CD8-positive, alpha-beta memory T cell (primary cell): ENCODE measurements at places on chromosomes 5 and 9. TPM values are rescaled to one million over a fixed set of nuclear protein-coding genes. Genes with fewer than 3 reads are reported as not detected.

DNA sequence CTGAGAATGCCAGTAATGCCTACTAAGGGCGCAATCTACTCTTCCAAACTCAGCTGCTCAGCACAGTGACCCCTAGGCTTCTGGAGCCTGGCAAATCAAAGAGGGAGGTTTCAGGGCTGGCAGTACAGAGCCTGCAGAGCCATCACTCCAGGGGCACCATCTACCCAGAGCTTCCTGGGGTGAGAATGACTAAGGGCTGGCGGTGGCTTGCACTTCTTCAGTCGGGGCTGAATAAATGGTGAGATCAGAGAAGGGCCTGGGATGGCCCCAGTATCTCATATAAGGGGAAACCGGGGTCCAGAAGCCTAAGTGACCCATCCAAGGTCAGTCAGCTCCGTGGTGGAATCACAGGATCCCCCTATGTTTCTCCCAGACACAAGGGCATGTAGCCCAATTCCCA lies 5.3 kb downstream of the SH3PXD2B start:
- no peak for DNase-seq

DNA sequence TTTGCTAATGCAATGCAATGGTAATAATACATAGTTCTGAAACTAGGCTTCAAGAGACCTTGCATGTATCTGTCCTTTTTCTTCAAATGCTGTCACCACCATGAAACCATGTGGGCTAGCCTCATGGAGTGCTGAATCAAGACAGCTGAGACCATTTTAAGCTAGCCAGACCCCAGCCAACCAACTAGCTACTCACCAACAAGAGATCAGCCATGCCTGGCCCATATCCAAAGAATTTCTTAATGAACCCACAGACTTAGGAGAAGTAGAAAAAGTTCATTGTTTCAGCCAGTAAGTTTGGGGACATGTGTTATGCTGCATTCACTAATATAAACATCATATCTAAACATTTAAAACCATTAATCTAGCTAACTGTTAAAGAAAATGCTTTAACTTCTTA lies 139.8 kb upstream of the EDIL3 start:
- no peak for DNase-seq

GRCh38 chr5:133354323-133355185 lies 257.8 kb downstream of the FSTL4 start:
- DNase-seq = no peak

RHOBTB3 gene
- 0.48 TPM for total RNA-seq

CCDC192 gene
- total RNA-seq = not detected

TMEM215 gene
- not detected for total RNA-seq

- DNase-seq = no peak
Observed at GRCh38 chr9:87405677-87406542, 91.8 kb upstream of the DAPK1 start.

- no peak for DNase-seq
Observed at GRCh38 chr5:68894673-68895072, 199.1 kb upstream of the SLC30A5 start.

IFNA21 gene
- not detected for total RNA-seq

- no peak for DNase-seq
Observed at GRCh38 chr9:85056203-85056572, 386.7 kb downstream of the NTRK2 start.

DNA sequence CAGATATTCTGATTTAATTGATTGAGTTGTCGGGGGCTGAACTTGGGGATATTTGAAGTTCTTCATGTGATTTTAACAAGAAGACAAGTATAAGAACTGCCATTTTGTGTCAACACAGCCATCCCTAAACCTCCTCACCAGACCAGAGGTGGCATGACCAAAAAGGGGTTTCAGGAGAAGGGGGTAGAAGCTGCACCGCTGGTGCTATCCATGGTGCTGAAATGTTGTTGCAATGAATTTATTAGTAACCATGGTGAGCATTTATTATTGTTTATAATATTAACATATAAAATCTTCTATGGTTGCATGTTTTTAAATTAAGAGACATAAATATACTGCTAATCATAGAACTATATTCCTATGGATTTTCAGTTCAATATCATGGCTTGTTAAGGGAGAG lies 72.3 kb downstream of the GNA14 start:
- DNase-seq = no peak

DNA sequence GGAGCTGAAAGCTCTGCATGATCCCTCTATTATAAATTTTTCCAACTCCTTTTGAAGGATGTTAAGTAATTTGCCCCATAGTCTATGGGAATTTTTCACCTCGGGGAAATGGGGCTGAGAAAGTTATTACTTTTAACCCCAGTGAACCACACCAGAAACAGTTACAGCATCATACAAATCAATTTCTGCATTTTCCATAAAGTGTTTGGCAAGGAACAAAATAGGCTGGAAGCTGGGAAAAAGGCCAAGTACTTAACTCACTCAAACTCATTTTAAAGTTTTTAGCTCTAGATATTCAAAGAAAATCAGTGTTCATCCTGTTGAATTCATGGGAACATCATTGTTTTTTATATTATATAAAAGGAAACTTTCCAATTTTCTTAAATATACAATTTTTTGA lies 160.9 kb downstream of the SH3GL2 start:
- DNase-seq = no peak

LRRC19 gene
- not detected for total RNA-seq

- no peak for DNase-seq
Observed at GRCh38 chr5:45189481-45189880, 380.7 kb downstream of the MRPS30 start.

GRCh38 chr9:29691758-29692407 lies 2118.6 kb upstream of the C9orf72 start:
- no peak for DNase-seq

CER1 gene
- total RNA-seq = not detected

GRCh38 chr9:132474253-132474652 lies 64.2 kb downstream of the CFAP77 start:
- DNase-seq = no peak

- DNase-seq = no peak
Observed at GRCh38 chr9:138118601-138119071, 241.1 kb downstream of the CACNA1B start.

- DNase-seq = no peak
Observed at GRCh38 chr9:134388976-134389375, 62.7 kb downstream of the RXRA start.

LRRTM2 gene
- not detected for total RNA-seq

DNA sequence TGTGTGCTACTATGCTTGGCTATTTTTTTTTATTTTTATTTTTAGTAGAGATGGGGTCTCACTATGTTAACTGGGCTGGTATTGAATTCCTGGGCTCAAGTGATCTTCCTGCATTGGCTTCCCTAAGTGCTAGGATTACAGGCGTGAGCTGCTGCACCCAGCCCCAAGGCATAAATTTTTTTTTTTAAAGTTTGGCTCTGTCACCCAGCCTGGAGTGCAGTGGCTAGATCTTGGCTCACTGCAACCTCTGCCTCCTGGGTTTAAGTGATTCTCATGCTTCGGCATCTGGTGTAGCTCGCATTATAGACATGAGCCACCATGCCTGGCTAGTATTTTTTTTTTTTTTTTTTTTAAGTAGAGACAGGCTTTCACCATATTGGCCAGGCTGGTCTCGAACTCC lies 70.3 kb downstream of the RAB24 start:
- no peak for DNase-seq

DNA sequence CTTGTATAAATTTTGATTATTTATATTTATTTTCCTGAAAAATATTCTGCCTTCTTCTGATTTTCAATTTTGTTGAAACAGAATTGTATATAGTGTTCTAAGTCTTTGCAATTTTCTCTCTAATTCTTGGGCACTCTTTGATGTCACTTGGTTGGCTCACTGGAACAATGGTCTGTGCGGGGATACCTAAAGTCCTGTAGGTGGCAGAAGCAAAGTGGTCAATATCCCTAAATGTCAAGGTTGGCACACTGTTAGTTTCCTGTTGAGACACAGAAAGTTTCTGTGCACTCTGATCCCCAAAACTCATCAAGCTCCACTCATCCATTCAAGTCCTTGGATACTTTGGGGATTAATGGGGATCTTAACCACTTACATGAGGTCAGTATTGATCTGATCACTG lies 480.8 kb upstream of the CCNG1 start:
- DNase-seq = no peak

ADAMTSL1 gene
- not detected for total RNA-seq

GRCh38 chr5:126896170-126896702 lies 119.3 kb downstream of the LMNB1 start:
- DNase-seq = no peak

GRCh38 chr5:93008502-93009207 lies 572.4 kb downstream of the NR2F1-AS1 start:
- DNase-seq = no peak

- DNase-seq = no peak
Observed at GRCh38 chr9:80146466-80146865, 574.7 kb downstream of the TLE4 start.

GRCh38 chr9:105311306-105311705 lies 66.9 kb downstream of the SLC44A1 start:
- DNase-seq = no peak

DNA sequence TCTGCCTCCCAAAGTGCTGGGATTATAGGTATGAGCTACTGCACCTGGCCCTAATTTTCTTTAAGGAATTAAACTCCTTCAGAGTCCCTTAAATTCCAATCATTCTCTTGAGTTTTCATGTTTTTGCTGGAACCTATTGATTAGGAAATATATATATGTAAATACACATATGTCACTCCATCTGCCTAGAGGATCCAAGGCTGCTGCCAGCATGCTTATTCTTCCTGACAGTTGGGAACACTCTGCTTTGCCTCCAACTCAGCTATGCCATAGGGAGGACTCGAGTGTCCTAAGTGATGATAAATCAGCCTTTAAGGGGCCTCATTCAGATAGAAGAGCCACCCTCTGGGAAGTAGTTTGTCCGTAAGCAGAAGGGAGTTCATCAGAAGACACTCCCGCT lies 21.8 kb downstream of the MFAP3 start:
- no peak for DNase-seq

- no peak for DNase-seq
Observed at GRCh38 chr5:135473956-135474670, 22.0 kb upstream of the TIFAB start.

GRCh38 chr5:87115839-87116364 lies 151.8 kb upstream of the RASA1 start:
- no peak for DNase-seq

- DNase-seq = no peak
Observed at GRCh38 chr5:39670391-39670790, 245.6 kb upstream of the DAB2 start.

IL9 gene
- 12.5 TPM for total RNA-seq

- DNase-seq = no peak
Observed at GRCh38 chr9:114722081-114722621, 40.2 kb upstream of the TEX48 start.

DNA sequence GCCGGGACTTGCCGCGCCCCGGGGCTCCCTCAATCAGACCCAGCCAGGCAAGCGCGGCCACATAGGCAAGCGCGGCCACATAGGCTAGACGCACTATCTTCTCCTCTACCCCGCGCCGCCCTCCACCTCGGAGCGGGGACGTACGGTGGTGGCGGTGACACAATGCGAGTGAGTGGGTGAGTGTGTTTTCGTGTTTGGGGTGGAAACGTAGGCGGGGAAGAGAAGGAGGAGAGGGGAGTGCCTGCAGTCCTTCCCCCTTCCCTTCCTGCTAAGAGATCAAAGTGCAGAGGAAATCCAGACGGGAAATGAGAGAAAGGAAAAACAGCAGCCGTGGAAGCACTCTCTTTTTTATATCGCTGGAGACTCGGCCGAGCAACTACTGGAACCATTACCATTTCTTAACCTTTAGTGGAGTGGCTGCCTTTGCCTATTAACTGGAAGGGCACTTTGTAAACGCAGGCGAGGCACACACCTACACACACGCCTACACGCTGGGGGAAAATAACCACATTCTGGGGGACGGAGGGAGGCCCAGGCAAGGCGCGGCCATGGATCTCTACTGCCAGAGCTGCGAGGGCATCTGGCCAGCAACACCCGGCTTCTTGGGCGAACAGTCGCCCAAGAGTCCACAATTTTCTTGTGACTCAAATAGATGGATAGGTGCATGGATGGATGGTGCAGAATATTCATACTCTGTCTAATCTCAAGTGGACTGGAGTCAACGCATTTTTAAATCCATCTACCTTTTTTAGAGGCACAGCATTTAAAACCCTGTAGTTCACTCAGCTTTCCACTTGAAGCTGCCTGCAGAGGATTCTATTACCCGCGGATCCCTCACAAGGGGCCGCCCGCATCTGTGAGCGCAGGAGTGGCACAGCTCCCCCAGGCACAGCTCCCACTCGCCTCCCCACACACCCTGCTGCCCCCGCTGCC lies 2.1 kb downstream of the EDIL3 start:
- no peak for DNase-seq

GRCh38 chr5:78696637-78697036 lies 48.1 kb upstream of the LHFPL2 start:
- no peak for DNase-seq

- no peak for DNase-seq
Observed at GRCh38 chr9:136604823-136605525, 57.7 kb upstream of the EGFL7 start.

FOXD4L4 gene
- 0.15 TPM for total RNA-seq

DNA sequence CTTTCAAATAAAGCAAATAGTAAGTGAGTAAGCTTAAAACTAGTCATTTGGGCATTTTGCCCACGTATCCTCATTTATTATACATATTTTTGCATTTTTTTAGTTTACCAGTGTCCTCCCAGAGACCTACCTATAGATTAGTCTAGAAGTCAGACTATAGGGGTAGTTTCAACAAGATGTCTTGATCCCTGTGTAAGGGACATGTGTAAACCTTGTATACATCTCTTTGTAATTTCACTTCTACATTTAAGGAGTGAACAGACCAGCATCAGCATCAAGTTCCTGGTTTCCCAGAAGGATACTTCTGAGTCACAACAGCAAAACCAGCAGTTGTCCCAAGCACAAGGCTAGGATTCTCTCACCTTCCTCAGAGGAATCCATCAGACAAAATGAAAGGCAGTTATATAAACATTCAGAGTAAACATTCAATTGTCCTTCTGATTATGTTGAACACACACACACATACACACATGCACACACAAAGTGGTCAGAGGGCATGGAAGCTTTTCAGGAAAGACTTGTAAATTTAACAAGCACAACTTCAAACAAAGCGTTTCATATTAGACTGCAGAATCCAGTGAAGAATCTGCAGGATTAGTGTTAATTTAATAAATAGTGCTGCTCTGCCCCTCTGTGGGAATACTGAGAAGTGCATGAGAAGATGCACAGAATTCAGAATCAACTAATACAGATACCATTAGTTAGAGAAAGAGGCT lies 55.4 kb downstream of the HINT1 start:
- no peak for DNase-seq

LHX3 gene
- total RNA-seq = not detected

GRCh38 chr9:106757514-106757913 lies 105.5 kb upstream of the ZNF462 start:
- no peak for DNase-seq

- DNase-seq = no peak
Observed at GRCh38 chr5:22699319-22699718, 153.8 kb downstream of the CDH12 start.

JAK2 gene
- 25.1 TPM for total RNA-seq

- DNase-seq = no peak
Observed at GRCh38 chr9:127540664-127541041, 71.4 kb upstream of the STXBP1 start.

GRCh38 chr9:79708541-79708940 lies 136.8 kb downstream of the TLE4 start:
- no peak for DNase-seq

TXNDC8 gene
- not detected for total RNA-seq
